ENCODE measurements at places on chromosomes 12 and 14. TPM values are rescaled to one million over a fixed set of nuclear protein-coding genes. Genes with fewer than 3 reads are reported as not detected.

The ABCC9 gene
- total RNA-seq, result 41.6 TPM

The CDH24 gene
- 3.9 TPM for total RNA-seq

The EML1 gene
- total RNA-seq, result 45.0 TPM

The ASIC1 gene
- 1.8 TPM for total RNA-seq

The RACGAP1 gene
- 15.1 TPM for total RNA-seq

The ASB2 gene
- total RNA-seq, result 2.1 TPM

The FAM216A gene
- total RNA-seq, result 6.1 TPM

The KCNC2 gene
- total RNA-seq, result not detected

The TBC1D30 gene
- total RNA-seq, result 3.9 TPM

The FIGNL2 gene
- total RNA-seq, result 1.1 TPM

The PKP2 gene
- 35.0 TPM for total RNA-seq

The SEC23A gene
- total RNA-seq, result 118 TPM

The KRT79 gene
- total RNA-seq, result not detected

The PTPRO gene
- 2.5 TPM for total RNA-seq

The LRR1 gene
- total RNA-seq, result 4.6 TPM

The KERA gene
- total RNA-seq, result not detected

The PLA2G1B gene
- total RNA-seq, result not detected

The NR2C1 gene
- 74.3 TPM for total RNA-seq

The EPYC gene
- not detected for total RNA-seq

The SLC5A8 gene
- total RNA-seq, result not detected

The ATP5F1B gene
- total RNA-seq, result 296 TPM

The RASAL1 gene
- 0.87 TPM for total RNA-seq

The NELL2 gene
- total RNA-seq, result 0.63 TPM

The DDN gene
- total RNA-seq, result not detected

The TMED10 gene
- 288 TPM for total RNA-seq

The MGST1 gene
- total RNA-seq, result 102 TPM

The SSTR1 gene
- total RNA-seq, result 1.0 TPM

The SOCS2 gene
- 18.8 TPM for total RNA-seq

The CD69 gene
- total RNA-seq, result 9.0 TPM

The MIP gene
- not detected for total RNA-seq

The RIMKLB gene
- 69.5 TPM for total RNA-seq

The RGS6 gene
- 52.3 TPM for total RNA-seq

The KLRF1 gene
- 0.78 TPM for total RNA-seq

The PNP gene
- 28.4 TPM for total RNA-seq

The TRIP11 gene
- 26.9 TPM for total RNA-seq

The ART4 gene
- total RNA-seq, result 0.42 TPM

The GLS2 gene
- 2.1 TPM for total RNA-seq

The TRIM9 gene
- total RNA-seq, result 5.7 TPM

The TAS2R46 gene
- total RNA-seq, result 12.6 TPM

The ENTPD5 gene
- total RNA-seq, result 9.3 TPM

The PLXNC1 gene
- total RNA-seq, result 9.6 TPM

The BDKRB2 gene
- total RNA-seq, result 23.2 TPM

The AQP2 gene
- total RNA-seq, result not detected

The GLIPR1L1 gene
- total RNA-seq, result not detected

The KRT82 gene
- not detected for total RNA-seq
